ENCODE measurements at places on chromosomes 7 and 10.
A peak's percentile ranks its signal among the peaks of the same experiment; 100 is the strongest.

GRCh38 chr10:130363899-130364445 lies 227.8 kb downstream of the GLRX3 start:
- no peak for DNase-seq

DNA sequence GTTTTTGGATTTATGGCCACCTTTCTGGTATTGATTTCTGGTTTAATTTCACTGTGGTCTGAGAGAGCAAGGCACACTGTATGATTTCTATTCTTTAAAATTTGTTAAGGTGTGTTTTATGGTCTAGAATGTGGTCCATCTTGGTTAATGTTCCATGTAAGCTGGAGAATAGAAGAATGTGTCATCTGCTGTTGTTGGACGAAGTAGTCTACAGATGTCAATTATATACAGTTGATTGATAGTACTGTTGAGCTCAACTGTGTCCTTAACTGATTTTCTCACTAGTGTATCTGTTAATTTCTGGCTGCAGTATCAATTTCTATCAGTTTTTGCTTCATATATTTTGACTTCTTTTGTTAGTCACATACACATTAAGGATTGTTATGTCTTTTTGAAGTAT lies 127.1 kb downstream of the MLLT10 start:
- no peak for DNase-seq

DNA sequence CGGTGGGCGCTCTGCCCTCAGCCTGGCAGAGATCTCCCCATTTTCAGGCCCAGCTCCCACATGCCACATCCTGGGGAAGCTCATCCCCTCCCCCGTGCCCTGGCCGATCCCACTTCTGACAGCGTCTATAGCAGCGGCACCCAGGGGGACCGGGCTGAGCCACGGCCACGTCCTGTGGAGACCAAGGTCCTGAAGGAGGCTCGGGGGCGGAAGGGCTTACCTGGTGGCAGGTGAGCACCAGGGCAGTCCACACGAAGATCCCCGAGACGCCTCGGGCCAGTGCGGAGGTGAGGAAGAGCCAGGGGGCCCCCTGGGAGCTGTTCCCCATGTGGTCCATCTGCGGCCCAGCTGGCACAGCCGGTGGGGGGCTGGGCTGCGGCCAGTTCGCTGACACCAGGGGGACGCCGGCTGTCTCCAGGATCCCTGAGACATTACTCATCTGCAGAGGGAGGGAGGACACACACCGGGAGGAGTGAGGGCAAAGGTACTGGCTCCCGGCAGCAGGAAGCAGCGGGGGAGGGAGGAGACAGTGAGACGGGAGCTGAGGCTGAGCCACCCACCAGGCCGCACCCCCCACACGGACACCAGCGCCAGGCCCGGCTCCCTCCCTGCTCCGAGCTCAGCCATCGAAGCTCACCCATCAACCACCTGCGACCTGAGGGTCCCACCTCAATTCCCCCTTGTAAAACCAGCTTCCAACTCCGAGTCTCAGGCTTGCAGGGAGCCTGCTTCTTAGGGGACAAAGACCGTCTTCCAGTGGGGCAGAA lies 776 bp downstream of the TMEM184A start:
- peak; percentile 88 for DNase-seq

DNA sequence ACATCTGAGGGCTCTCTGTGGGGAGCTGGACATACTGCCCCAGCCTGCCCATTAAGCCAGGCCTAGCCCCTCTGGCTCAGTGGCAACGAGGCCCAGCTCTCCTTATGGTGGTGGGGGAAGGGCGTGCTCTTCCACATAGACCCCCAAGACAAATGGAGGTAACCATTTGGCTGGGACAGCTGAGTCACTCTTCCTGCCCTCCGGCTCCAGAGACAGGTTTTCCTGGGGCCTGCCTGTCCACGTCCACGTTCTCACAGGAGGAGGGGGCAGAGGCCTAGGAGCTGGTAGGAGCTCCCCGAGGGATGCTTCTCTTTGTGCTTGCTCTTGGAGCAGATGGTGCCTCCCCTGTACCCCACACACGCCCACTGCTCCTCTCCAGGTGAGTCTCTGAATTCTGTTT lies 33.5 kb downstream of the TSPAN15 start:
- DNase-seq, result no peak

DNA sequence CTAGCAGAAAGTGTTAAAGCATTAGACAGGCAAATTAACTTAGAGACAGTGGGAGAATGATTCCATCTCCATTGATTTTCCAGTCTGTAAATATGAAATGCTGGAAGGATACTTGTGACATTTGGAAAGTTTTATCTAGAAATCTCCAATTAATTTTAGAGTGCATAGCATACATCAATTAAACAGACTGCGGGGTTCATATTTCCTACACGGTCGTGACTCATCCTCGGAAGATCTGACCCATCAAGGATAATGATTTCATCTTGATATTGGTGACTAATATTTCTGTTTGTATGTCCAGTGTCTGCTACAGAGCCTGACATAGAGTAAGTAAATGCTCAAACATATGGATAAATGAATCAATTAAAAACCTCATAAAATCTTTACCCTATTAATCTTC lies 474.9 kb downstream of the KCNMA1 start:
- DNase-seq, result no peak

DNA sequence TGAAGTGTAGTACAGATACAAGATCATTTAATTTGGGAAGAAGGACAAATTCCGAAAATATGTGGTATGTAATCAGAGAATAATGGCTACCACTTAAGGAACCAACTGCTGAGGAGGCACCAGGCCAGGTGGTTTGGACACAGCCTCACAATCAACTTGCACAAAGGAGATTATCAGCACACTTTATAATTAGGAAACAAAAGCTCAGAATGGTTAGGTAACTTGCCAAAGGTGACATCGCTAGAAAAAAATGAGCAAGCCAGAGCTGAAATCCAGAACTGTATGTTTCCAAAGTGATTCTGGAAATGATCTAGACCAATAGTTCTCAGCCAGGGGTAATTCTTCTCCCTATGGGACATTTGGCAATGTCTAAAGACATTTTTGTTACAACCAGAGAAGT lies 36.6 kb downstream of the ERCC6 start:
- DNase-seq, result no peak

DNA sequence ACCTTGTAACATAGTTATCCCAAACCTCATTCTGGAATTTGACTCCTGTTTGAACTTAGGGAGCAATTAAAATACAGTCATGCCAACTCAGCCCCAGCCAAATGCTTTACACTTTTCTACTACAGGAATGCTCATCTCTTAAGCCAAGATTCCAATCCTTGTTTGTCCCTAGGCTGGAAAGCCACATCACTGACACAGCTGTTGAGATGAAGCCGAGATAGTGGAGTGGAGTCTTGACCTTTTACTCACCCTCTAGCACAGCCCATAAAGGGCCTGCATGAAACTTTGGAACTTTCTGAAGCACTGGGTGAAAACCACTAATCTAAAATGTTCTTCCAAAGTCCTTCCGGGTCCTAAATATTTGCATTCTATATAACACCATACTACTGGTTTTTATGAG lies 247.3 kb downstream of the ETV1 start:
- DNase-seq, result peak; percentile 74

GRCh38 chr7:121049028-121049791 lies 60.7 kb downstream of the CPED1 start:
- DNase-seq, result no peak

- no peak for DNase-seq
Measured at GRCh38 chr7:38283809-38284208, 10.4 kb upstream of the TARP start.

DNA sequence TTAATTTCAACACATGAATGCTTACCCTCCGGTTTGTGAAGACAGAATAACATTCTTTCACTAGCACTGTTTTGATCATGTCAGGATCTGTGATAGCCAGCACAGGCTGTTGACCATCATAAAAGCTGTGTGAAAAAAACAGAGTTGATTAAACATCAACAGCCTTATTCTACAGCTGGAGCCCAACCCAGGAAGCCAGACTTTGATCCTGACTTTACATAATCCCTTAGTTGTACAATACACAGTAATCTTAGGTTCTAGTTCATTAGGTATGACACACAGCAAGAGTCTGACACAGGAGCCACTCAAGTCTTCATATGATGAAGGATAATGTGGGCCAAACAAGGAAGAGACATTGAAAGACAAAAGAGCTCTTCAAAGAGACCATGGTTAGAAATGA lies 11.4 kb downstream of the CYP3A4 start:
- no peak for DNase-seq

DNA sequence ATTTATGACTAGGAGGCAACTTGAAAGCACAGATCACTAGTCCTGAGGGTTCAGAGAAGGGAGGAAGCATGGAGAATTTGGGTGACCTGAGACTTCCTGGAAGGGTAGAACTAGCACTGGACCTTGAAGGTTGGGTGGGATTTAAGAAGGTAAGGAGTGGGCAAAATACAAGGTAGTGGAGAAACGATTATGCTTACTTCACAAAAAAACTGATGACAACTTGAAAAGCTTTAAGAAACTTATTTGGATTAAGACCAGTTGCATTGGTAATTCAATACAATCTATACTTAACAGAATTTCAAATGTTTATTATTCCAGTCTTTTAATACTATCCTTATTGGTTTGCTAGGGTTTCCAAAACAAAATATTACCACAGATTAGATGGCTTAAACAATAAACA lies 198.6 kb upstream of the MDFIC start:
- DNase-seq, result no peak

- no peak for DNase-seq
Measured at GRCh38 chr7:20577441-20578071, 37.9 kb upstream of the ABCB5 start.

DNA sequence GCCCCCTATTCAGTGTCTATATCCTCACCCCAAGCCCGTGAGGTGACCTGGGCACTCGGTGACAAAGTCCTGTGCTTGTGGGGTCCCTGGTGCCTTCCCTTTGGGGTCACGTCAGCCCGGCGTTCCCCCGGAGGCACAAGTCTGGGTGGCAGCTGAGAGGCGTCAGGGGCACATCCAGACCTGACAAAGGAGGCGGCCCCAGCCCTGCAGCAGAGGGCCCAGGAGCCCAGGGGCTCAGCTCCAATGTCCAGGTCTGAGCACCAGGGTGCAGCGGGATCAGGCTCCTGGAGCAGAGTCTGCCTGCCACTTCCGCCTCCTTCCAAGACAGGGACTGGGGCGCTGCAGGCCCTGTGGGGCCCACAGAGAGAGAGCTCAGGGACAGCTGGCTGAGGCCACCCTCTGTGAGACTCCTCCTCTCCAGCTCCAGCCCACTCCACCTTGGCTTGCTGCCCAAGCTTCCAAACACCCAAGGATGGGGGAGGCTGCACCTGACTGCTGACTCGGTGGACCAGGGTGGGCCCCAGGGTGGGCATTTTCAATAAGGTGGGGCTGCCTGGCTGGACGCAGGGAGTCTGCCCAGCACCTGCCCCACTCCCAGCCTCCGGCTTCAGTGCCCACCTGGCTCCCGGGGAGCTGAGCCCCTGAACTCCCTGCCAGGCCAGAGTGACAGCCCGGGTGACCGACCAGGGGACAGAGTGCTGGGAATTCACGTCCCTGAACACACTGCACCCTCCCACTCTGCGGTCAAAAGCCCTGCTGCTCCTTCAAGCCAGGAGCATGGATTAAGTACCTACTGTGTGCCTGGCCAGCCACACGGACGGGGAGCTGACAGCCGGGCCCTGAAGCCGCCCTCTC lies 1.0 kb upstream of the KNDC1 start:
- DNase-seq, result no peak

DNA sequence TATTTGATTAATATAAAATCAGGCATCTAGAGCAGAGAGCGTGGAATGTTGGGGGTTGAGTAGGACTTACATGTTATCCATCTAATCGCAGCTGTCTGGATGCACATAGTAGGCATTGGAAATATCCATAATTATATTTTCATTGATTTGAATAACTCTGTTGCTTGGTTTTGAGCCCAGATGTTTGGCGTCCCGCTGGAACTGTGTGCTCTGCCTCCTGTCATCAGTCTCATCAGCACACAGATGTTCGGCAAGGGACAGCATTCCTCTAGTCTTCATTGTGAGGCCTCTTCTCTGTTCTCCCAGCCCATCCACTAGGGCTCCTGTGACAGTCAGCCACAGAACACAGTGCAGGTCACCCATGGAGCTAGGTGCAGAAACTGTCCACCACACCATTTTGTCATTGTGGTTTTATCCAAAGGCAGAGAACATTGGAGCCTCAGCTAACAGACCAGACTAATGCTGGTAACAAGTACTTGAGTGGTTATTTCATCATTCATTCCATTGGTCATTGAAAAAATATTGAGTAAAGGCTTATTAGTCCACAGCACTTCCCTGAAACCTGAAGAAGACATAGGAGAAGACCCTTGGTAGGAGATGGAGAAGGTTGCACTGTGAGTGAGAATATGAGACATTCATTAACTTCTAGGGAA lies 927.4 kb downstream of the LRMDA start:
- DNase-seq, result peak; percentile 17

- no peak for DNase-seq
Measured at GRCh38 chr10:28014651-28015050, 15.8 kb upstream of the ODAD2 start.
